ENCODE measurements at places on chromosomes 13 and 19. TPM values are rescaled to one million over a fixed set of nuclear protein-coding genes. Genes with fewer than 3 reads are reported as not detected.
A peak's percentile ranks its signal among the peaks of the same experiment; 100 is the strongest.

The HOMER3 gene
- 0.26 TPM for total RNA-seq

The LHB gene
- not detected for total RNA-seq

The PRTN3 gene
- total RNA-seq: not detected

The KLK12 gene
- not detected for total RNA-seq

DNA sequence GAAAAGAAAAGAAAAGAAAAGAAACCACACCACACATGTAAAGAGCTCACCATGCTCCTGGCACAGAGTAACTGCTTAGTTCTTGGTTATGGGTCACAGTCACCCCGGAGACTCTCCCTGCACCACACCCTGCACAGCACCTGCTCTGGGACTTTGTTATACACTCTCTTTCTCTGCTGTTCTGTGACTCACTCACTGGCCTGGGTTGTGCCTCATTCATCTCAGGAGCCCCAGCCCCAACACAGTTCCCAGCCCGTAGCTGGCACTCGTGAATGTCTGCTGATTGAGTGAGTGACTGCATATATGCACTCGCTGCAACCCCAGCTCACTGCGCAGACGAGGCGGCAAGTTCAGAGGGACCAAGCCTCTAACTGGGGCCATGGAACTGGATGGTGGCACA is 22.9 kb upstream of the ZNF507 start:
- DNase-seq: no peak
- no peak overlapping the region for H3K4me3 ChIP-seq
- H3K27me3 ChIP-seq: peaks cover 7% of the 10 kb centered on the region
- peaks cover 2% of the 10 kb centered on the region for H3K4me1 ChIP-seq
- no peaks in the 10 kb centered on the region for H3K36me3 ChIP-seq

DNA sequence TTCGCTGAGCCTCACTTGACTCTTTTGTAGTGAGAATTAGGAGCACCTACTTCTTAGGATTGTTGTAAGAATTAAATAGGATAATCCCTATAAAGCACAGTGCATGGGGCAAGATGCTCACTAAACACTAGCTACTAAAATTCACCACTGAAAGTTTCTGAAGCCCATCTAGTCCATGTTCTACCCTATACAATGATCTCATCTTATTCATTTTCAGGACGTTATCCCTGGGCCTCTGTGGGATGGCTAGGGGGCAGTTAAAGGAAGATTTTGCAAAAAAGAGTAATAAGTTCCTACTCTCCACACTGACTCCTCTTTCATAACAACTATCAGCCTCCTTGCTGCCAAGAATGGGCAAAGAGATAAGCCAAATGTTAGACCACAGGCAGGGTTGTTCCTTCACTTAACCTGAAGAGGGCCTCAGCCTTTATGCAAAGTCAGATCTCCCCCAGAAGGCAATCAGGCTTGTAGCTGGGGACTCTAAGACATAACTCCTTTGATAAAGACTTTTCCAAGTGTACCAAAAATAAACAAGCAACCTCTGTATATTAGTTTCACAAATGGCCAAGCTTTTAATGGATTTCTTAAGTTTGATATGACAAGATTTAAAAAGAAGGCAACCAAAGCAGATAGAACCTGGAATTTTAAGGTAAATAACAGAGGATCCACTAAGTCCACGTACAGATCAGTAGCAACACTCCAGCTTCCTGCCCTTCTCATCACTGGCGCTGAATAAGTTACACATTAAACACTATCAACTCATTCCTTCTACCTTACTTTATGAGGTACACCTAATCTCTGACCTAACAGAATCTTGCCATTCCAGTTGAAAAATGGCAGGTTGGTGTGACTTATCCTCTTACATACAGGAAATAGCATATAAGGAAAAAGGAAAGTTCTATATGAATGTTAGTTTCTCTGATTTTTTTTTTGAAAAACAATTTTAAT is 44.4 kb downstream of the ELF1 start:
- H3K27me3 ChIP-seq: no peaks in the 10 kb centered on the region
- peaks cover 85% of the 10 kb centered on the region for H3K4me1 ChIP-seq
- DNase-seq: peak; percentile 59
- H3K4me3 ChIP-seq: peak overlapping the region; percentile 25
- peak overlapping the region; percentile 71 for H3K27ac ChIP-seq
- peaks cover 49% of the 10 kb centered on the region for H3K36me3 ChIP-seq

DNA sequence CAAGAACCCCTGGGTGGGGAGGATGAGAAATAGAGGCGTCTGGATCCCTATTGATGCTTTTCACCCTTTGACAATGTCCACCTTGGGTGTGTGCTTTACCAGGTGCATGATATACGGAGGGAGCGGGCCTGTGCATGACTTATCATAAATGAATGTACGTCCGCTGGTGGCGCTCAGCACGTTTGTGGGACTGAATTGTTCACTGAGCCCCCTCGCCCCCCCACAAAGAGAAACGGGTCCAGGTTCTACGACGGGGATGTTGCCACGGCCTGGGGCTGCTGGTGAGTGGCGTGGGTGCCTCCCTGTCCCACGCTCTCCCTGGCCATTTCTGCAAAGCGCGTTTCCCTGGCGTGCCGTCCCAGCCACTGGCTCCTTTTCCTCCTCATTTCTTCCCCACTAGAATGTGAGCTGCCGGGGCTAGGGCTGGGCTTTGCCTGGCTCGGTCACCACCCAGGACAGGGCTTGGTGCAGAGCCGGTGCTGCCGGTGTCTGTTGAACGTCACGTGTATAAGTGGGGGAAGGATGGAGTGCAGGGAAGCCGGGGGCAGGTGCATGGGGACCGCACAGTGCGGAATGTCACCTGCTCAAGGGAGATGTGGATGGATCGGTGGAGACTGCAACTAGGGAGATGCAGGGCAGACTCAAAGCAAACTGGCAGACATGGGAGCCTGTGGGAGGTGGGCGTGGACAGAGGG is 21.6 kb downstream of the LRRC4B start:
- H3K36me3 ChIP-seq: no peaks in the 10 kb centered on the region
- no peak overlapping the region for H3K4me3 ChIP-seq
- no peak for DNase-seq
- H3K4me1 ChIP-seq: no peaks in the 10 kb centered on the region
- H3K27me3 ChIP-seq: peaks cover 13% of the 10 kb centered on the region

DNA sequence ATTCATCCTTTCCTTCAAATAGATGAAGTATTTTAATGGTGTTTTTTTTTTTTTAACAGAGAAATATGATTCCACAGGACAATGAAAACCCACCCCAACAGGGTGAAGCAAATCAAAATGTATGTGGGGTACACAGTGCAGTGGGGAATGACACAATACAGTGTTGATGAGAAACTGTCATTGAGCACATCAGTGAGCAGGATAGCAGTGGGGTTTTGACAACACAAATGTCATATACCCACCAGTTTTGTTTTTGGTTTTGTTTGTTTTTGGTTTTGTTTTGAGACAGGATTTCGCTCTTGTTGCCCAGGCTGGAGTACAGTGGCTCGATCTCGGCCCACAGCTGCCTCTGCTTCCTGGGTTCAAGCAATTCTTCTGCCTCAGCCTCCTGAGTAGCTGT is 29.2 kb downstream of the ZNF844 start:
- DNase-seq: no peak
- peaks cover 11% of the 10 kb centered on the region for H3K4me1 ChIP-seq
- H3K4me3 ChIP-seq: no peak overlapping the region
- peaks cover 21% of the 10 kb centered on the region for H3K36me3 ChIP-seq
- no peaks in the 10 kb centered on the region for H3K27me3 ChIP-seq
- H3K27ac ChIP-seq: no peak overlapping the region

GRCh38 chr13:79398127-79398526 is 7.9 kb downstream of the RBM26 start:
- no peak for DNase-seq
- H3K4me3 ChIP-seq: no peak overlapping the region
- H3K27me3 ChIP-seq: no peaks in the 10 kb centered on the region
- H3K27ac ChIP-seq: peak overlapping the region; percentile 29

DNA sequence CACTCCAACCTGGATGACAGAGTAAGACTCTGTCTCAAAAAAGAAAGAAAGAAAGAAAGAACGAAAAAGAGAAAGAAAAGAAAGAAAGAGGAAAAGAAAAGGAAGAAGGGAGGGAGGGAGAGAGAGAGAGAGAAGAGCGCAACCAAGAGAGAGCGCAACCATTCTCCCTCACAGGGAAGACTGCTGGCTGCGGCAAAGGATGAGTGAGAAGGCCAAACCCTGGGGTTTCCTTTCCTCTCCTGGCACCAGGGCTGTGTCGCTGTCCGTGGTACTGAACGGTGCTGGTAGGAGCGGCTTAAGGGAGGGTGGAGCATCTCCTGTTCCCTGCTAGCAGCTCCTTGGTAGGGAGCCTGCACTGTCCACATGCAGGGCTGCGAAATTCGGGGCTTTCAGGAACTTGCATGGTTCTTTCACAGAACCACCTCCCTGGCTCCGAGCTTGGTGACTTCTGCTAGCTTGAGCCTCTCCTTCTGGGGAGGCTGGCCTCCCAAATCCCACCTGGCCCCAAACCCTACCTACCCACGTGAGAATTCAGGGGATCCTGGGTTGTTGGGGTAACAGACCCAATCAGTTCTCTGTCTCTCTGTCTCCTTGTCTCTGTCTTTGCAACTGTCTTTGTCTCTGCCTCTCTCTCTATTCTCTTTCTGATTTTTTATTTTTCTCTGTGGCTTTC is 51.1 kb upstream of the ZNRF4 start:
- H3K4me3 ChIP-seq: no peak overlapping the region
- H3K36me3 ChIP-seq: no peaks in the 10 kb centered on the region
- H3K27ac ChIP-seq: no peak overlapping the region
- H3K4me1 ChIP-seq: no peaks in the 10 kb centered on the region
- DNase-seq: peak; percentile 73
- H3K27me3 ChIP-seq: no peaks in the 10 kb centered on the region

DNA sequence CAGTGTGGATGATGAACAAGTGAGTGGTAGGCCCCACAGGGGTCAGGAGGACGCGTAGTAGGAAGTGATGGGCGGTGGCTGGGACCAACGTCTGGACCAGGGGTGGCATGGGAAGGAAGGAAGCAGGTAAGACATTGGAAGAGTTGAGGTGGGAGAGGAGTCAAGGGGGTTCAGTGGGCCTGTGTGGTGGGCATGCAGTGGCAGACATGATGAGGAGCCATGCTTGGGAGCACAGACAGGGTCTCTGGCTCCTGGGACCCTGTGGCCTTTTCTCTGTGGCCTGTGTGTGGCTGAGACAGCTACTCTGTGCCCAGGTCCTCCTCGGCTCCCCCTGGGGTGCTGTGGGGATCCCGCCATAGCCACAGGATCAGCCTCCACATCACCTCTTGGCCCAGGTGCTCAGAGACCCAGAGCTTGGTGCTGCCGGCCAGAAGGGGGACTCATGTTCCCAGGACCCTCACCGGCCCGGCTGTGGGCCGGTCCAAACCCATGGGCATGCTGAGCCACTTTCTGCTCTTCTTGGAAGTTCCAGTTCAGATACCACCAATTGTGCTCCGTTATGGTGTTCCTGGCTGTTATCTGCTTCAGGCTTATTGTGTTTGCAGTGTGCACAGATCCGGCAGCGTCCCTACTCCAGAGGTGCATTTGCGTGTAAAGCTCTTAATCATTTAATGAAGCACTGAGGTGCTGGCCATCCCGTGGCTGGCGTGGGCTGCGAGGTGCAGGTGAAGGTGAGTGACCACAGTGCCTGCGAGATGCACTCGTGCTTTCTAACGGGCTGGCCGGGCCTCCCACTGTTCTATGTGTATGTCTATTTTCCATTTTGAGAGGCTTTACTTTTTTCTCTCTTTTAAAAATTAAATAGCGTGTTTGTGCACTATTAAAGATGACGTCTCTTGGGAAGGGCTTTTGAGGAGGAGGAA is 147.9 kb downstream of the TEX29 start:
- H3K4me1 ChIP-seq: no peaks in the 10 kb centered on the region
- no peak overlapping the region for H3K27ac ChIP-seq
- H3K27me3 ChIP-seq: peaks cover 13% of the 10 kb centered on the region

- no peaks in the 10 kb centered on the region for H3K36me3 ChIP-seq
- H3K27me3 ChIP-seq: no peaks in the 10 kb centered on the region
- H3K4me1 ChIP-seq: peaks cover 10% of the 10 kb centered on the region
Measured at GRCh38 chr19:32199501-32200040, 145.8 kb upstream of the ZNF507 start.

GRCh38 chr19:29771708-29772414 is 39.9 kb upstream of the CCNE1 start:
- DNase-seq: no peak
- peaks cover 12% of the 10 kb centered on the region for H3K4me1 ChIP-seq

DNA sequence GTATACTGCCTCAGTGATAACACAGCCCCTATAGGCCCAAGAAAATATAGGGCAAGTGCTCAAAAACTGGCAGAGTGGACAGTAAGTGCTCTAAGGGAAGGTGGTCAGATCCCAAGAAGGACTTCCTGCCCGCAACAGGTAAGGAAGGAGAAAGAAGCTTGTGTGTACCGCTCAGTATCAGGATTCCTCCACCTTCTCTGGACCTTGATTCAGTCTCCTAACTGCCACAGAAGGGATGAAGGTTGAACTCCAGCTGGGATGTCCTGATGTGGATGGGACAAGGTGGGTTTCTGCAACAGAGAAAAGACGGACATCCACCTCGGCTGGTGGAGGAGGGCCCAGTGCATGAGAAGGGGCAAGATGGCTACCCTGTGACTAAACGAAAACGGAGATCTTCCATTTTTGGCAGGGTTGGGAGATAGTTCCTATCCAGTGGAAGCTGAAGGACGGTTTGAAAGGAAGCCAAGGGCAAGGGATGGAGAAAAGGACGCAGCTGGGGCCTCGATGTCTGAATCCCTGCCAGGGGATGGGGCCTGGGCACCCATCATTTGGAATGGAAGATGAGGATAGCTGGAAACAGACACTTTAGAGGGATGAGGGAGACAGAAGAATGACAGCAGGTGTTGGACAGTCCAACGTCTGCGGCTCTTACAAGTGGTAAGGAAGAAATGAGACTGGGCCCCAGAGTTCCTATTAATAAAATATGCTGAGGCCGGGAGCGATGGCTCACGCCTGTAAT is 1.3 kb upstream of the ATF5 start:
- H3K27me3 ChIP-seq: no peaks in the 10 kb centered on the region
- DNase-seq: no peak
- H3K27ac ChIP-seq: peak overlapping the region; percentile 93
- H3K36me3 ChIP-seq: peaks cover 51% of the 10 kb centered on the region

DNA sequence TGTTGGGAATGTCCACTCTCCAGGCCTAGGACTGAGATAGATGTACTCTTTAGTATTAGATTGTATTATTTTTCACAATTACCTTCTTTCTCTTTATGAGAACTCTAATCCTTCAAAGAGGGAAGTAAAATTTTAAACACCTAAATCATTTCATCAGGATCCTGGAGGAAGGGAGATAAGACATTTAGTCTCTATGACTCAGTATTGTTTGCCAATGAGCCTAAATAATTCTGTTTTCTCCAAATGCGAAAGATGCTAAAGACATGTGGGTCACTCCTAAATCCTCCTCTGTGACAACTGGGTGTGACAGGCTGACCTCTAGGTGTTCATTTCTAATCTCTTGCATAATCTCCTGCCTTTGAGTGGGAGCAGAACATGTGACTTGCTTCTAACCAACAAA is 1736.6 kb upstream of the MIR17HG start:
- no peaks in the 10 kb centered on the region for H3K36me3 ChIP-seq
- no peaks in the 10 kb centered on the region for H3K4me1 ChIP-seq
- no peak for DNase-seq
- H3K27me3 ChIP-seq: no peaks in the 10 kb centered on the region
- no peak overlapping the region for H3K27ac ChIP-seq

- no peak overlapping the region for H3K27ac ChIP-seq
- DNase-seq: no peak
- no peak overlapping the region for H3K4me3 ChIP-seq
- peaks cover 35% of the 10 kb centered on the region for H3K36me3 ChIP-seq
- peaks cover 2% of the 10 kb centered on the region for H3K27me3 ChIP-seq
- H3K4me1 ChIP-seq: no peaks in the 10 kb centered on the region
Measured at GRCh38 chr19:34687348-34687747, 9.9 kb downstream of the ZNF302 start.

- no peak overlapping the region for H3K27ac ChIP-seq
- H3K4me3 ChIP-seq: no peak overlapping the region
- H3K36me3 ChIP-seq: peaks cover 50% of the 10 kb centered on the region
- no peaks in the 10 kb centered on the region for H3K27me3 ChIP-seq
- no peak for DNase-seq
- peaks cover 16% of the 10 kb centered on the region for H3K4me1 ChIP-seq
Measured at GRCh38 chr19:15452111-15453047, 2.6 kb upstream of the WIZ start.

Measured in activated CD8-positive, alpha-beta memory T cell treated with anti-CD3 and anti-CD28 coated beads, Interleukin-2, amount 10 ng/mL, durations not matched to agents 7 days and 5 days (primary cell).